ENCODE measurements at places on chromosomes 3 and 15.

GRCh38 chr15:44427756-44428724, 611 bp downstream of the CTDSPL2 start:
- no peak for DNase-seq

DNA sequence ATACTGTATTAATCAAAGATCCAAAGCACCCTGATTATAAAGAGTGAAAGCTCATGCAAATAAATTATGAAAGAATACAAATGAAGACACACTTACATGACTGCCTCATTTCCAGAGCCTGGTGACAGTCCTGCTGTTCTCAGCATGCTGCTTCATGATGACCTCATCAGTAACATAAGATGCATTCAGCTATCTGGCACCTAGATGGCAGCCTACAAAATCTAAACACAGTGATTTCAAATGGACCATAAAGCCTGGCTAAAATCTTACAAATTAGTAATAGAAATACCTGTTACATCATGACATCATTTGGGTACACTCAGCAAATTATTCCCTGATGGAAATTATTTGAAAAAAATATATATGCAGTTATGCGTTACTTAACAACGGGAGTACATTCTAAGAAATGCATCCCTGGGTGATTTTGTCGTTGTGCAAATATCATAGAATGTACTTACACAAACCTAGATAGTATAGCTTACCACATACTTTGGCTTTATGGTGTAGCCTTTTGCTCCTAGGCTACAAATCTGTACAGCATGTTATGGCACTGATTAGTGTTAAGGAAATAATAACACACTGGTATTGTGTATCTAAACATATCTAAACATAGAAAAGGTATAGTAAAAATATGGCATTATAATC, 207.2 kb downstream of the EPHA3 start:
- no peak for DNase-seq

DNA sequence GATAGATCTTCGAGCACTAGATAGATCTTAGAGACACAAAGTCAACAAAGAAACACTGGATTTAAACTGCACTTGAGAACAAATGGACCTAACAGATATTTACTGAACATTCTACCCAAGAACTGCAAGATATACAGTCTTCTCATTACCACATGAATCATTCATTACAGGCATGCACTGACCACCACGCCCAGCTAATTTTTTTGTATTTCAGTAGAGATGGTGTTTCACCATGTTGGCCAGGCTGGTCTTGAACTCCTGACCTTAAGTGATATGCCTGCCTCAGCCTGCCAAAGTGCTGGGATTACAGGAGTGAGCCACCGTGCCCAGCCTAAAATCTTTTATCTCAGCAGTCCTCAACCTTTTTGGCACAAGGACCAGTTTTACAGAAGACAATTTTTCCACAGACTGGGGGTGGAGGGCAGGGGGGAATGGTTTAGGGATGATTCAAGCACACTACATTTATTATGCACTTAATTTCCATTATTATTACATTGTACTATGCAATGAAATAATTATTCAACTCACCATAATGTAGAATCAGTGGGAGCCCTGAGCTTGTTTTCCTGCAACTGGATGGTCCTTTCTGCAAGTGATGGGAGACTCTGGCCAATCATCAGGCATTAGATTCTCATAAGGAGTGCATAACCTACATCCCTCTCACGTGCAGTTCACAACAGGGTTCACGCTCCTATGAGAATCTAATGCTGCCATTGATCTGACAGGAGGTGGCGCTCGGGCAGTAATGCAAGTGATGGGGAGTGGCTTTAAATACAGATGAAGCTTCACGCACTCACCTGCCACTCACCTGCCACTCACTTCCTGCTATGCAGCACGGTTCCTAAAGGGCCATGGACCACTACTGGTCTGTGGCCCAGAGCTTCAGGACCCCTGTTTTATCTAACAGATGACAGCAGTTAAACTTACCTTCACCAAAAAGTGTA, 21.7 kb downstream of the CSNK1G1 start:
- DNase-seq = peak; percentile 26

GRCh38 chr3:186386883-186387560, 25.0 kb upstream of the DGKG start:
- DNase-seq = no peak

DNA sequence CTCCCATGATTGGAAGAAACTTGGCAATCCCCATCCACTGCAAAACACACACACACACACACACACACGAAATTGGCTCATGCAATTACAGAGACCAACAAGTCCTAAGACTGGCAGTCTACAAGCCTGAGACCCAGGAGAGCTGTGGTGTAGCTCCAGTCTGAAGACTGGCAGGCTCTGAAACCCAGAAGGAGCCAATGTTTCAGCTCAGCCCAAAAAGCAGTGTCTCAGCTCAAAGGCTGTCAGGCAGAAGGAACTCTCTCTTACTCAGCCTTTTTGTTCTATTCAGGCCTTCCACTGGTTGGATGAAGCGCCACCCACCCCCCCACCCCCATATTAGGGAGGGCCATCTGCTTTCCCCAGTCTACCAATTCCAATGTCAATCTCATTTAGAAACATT, 32.1 kb downstream of the MESD start:
- DNase-seq = no peak

- peak; percentile 55 for DNase-seq
Observed at GRCh38 chr3:49158103-49158709, 7.9 kb downstream of the CCDC71 start.

DNA sequence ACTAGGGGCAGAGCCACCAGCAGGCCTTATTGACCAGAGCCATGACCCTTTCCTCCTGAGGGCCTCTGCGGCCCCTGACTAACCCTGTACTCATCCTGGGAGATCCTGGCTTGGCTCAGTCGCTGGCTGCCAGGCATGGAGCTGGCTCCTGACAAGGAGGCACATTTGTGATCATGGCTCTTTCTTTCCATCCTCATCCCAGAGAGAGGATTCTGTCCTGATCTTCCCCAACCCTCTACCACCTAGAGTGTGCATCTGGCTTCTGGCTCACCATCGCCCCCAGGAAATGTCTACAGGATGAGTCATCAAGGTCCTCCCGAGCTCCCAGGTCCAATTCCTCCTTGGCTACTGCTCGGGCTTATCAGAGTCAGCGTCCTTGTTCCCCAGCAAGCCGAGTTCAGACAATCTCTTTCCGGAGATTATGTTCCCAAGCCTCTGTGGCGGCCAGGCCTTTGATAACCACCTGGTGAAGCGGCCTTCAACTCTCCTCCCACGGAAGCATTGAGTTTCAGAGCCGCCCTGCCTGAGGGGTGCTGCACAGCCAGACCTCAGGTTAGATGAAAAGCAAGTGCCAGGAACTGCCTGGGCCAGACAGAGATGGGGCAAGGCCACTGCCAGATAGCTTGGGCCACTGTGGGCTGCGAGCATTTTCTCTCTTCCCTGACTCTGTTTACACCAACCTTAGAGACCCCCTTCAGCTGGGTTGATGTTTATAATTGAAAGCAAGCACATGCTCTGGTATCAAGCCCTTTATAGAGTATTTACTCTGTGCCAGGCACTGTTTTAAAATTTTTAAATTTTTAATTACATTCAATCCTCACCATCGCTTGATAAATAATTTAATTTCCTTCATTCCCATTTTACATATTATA, 44.3 kb upstream of the MRPS22 start:
- DNase-seq = no peak

GRCh38 chr15:61724251-61724939, 335.9 kb downstream of the VPS13C start:
- no peak for DNase-seq

GRCh38 chr3:5616873-5617272, 429.4 kb downstream of the EDEM1 start:
- DNase-seq = no peak

DNA sequence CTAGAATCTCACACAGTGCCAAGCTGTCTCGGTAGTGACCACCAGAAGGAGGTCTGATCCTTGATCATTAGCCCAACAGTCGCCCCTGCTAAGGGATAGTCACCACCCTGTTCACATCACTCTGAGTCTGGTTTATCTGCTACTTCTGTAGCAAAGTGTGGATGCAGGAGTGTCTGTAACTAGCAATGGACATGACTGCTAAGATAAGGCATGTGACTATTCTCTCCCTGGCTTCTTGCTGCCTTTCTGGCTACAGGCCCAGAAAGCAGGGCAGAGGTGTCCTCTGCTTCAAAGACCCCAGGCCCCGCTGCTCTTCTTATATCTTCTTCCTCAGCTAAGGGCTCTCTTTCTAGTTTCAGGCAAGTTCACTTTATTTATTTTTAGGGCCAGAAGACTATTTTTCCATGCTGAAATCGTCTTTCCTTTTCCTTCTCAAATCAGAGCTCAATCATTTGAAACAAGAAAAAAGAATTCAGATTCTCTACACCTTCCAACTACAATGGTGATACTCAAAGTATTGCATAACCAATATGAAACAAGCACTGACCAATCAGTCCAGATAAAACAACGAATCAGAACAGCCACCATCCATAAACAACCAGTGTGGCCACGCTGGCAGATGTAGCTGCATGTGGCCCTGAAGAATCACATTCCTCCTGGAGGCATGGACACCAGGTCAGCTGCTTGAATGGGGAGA, 8.0 kb upstream of the KNG1 start:
- DNase-seq = no peak

Data from T-cell (primary cell).